CD4-positive, alpha-beta T cell treated with Interleukin-17A for 4 hours (primary cell): ENCODE measurements at places on chromosomes 6 and 20.

DNA sequence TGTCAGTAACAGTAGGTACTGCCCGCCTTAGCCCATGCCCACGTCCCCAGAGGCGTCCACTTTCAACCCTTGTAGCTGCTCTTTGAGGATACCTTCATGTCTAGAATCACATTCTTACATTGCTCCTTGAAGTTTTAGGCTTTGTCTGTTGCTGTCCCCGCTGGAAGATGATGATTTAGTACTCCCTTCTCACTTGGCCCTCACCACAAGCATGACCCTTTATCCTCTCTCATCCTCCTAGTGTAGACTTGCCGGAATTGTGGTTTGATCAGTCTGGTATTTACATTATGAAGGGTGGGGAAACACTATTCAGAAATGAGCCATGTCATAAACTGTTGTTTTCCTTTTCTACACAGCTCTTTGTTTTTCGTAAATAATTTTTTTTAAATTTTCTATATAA lies 87.4 kb downstream of the ARID1B start:
- DNase-seq, result no peak

DNA sequence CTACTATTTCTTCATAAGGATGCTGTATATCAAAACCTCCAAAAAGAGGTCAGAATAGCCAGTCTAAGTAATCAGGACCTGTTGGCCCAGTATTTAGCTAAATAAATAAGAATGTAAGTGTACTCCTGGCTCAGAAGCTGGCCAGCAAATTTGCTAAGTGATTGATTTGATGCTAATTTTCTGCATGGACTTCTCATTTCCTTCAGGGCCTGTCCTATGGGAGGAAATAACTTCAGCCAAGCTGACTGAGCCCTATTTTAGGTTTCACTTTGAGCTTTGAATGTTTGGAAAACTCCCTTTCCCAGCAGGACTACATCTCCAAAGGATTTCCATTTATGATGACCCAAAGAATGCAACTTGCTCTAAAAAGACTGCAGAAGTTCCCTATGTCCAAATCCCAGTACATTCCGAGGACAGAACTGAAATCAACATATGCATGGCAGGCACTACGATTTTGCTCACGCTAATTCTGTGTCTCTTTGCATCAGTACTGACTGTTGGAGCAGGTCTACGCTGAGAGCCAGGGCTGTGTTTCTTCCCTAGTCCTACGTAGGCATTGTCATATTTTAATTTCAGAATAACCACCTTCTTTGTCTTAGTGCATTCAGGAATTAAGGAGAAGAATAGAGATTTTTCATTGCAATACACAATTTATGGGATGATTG lies 441.4 kb upstream of the PLCB4 start:
- DNase-seq, result no peak

DNA sequence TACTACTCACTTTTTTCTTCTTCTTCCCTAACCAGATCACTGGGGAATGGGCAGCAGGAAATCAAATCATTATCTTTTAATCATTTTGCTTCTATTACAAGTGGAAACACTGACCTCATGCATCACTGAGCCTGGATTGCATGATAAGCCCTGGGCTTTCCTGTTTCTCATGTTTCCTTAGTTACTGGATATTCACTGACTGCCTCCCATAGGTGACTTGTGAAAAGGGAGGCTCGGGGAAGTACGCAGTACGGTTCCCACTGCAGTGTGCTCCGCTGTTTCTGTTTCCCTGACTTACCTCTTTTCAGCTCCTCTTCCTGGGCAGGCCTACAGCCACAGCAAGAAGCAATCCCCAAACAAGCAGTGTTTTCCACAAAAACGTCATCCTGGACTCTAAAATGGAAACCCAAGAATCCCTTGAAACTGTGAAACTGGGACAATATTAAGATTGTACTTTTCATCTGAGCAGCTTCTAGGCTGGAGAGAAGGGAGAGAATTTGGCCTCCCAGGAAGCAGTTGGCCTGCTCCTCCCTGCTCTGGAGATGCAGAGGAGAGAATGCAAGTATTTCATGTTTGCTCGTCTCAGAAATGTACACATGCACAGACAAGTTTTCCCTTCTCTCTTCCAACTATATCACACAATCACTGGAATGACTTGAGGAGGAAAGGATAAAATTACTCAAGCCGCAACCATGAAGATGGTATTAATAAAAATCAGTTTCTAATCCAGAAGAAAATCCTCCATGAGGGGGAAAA lies 13.1 kb downstream of the BTNL2 start:
- DNase-seq, result no peak

- DNase-seq, result no peak
Measured at GRCh38 chr6:22300273-22300998, 3.6 kb upstream of the PRL start.

GRCh38 chr6:5246141-5247097 lies 14.3 kb downstream of the LYRM4 start:
- DNase-seq, result no peak

DNA sequence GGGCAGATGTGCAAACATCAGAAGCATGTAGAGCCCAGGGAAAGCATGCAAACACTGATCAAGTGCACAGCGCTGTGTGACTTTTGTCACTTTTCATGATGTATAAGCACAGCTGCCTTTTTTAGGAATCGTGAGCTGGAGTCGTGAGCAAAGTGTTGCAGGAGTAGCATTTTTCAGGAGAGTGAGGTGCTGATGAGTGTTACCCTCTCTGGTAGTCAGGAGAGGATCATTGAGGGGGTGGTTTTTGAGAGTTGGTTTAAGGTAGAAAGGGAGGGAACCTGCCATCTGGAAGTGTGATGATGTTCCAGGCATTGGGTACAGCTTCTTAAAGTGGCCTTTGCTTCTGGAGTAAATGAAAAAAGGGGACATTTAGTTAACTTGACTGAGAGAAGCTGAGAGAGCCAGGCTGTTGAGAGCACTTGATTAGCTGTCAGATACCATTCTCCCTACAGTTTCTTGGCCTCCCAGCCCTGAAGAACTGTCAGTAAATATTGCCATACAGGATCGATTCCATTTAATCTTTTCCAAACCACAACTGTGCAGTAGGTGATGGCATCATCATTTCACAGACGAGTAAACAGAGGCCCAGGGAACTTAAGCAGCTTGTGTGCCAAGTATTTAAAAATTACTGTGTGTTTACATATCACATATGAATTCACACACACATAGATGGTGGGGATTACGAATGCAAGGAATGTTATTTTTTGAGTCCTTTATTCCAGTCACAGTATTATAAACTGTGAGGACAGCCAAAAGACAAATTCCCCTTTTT lies 28.9 kb downstream of the TPD52L1 start:
- DNase-seq, result no peak

DNA sequence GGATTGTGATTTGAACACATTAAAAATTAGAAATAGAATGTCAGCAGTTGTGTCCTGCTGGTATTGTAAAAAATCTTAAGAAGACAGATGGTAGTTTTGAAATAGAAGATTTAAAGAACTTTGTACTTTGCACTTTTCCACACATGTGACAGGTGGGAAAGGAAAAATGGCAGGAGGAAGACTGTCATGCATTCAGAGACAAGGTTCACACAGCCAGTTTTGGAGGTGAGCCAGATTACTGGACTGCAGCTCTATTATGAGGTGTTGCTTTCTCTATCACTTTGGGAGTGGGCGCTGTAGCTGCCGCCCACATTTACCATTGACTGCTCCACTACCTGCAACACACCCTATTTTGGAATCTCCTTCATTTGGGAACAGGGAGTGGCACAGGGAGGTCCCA lies 12.1 kb upstream of the NDUFAF4 start:
- no peak for DNase-seq

GRCh38 chr6:43095939-43096338 lies 19.8 kb downstream of the PTK7 start:
- DNase-seq, result no peak

GRCh38 chr6:6908121-6908520 lies 199.6 kb upstream of the RREB1 start:
- no peak for DNase-seq

- DNase-seq, result no peak
Measured at GRCh38 chr6:163352011-163352685, 62.4 kb upstream of the QKI start.

- DNase-seq, result no peak
Measured at GRCh38 chr6:156150391-156150790, 626.8 kb upstream of the ARID1B start.

- no peak for DNase-seq
Measured at GRCh38 chr6:154829970-154830369, 96.8 kb downstream of the SCAF8 start.

GRCh38 chr20:33160681-33161080 lies 7.3 kb upstream of the BPIFA2 start:
- DNase-seq, result no peak

DNA sequence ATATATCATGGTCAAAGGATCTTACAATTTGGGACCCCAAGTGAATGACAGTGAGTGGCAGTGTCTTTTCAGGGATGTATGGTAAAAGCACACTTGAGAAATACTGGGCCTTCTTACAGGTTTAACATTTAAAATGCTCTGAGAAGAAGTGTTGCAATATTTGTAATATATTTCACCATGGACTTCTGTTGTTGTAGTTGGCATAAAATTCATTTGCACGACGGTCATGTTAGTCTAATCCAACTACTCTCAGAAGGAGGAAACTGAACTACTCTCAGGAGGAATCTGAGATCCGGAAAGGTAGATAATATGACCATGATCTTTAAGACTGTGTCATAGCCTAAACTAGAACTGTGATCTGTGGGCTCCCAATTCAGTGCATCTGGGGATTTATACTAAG lies 700.1 kb downstream of the HDGFL1 start:
- no peak for DNase-seq

GRCh38 chr6:37985355-37985754 lies 165.8 kb downstream of the ZFAND3 start:
- peak; percentile 31 for DNase-seq

DNA sequence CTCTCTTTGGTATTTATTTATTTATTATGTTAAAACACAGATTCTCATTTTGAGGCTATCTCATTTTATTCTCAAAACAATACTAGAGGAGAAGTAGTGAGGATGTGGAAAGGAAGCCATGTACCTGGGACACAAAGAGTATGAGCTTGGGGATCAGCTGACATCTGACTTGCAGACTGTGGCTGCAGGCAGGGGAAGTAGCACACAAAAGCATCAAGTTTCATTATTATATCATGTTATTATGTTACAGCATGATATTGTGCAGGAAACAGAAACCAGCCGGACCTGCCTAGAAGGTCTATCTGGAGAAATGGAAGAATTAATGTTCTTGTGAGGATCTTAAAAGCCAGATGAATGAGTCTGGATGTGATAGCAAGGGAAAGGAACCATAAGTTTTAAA lies 248.2 kb downstream of the KHDC1L start:
- DNase-seq, result no peak

DNA sequence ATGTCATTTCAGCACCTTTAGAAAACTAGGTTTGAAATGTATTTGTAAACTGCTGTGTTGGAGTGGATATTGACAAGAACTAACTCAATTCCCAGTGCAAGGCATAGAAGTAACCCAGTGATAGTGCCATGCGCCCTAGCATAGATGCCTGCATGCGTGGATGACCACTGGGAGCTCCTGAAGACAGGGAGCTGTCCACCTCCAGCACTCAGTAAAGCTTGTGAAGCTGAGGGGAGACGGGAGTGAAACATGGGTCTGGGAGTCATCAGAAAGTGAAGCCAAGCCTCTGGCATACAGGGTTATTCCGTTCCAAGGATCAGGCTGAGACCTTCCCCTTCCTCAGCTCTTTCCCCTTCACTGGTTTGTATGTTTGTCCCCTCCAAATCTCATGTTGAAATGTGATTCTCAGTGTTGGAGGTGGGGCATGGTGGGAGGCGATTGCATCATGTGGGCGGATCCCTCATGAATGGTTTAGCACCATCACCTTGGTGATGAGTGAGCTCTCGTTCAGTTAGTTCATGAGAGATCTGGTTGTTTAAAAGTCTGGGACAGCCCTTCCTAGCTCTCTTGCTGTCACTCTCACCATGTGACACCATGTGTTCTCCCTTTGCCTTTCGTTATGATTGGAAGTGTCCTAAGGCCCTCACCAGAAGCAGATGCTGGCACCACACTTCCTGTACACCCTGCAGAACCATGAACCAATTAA lies 146.5 kb upstream of the FERMT1 start:
- DNase-seq, result no peak

DNA sequence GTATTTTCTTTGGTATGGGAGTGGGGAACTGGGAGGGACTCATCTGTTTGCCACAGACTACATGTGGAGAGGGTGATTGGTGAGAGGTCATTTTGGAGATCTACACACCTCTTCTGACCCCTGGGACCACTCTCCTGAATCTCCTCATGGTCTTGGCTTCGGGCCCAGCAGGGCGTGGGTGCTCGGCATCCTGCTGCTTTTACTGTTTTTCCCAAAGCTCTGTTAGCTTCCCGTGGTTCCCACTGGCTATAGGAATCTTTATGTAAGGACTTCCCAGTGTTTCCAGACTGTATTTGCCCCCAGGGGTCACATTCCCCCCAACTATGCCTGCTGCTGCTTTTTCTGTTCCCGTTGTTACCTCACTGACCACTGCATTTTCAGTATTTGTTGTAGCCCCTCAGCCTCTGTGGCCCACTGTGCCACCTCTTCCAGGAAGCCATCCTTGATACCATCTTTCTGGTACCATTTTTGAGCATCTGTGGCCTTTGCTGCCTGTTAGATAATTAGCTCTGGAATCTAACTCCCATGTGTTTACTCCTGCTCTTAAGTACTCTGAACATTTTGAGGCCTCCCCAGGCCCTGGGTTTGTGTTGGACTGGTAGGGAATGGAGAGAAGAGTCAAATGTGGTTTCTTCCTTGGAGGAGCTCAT lies 14.9 kb downstream of the PLCG1 start:
- DNase-seq, result no peak

- DNase-seq, result peak; percentile 49
Measured at GRCh38 chr20:5448449-5449118, 131.8 kb upstream of the PROKR2 start.

- DNase-seq, result no peak
Measured at GRCh38 chr6:163877877-163878639, 463.5 kb downstream of the QKI start.
